ENCODE measurements at places on chromosomes 12 and 14.

GRCh38 chr12:102061096-102061559 is 663 bp downstream of the WASHC3 start:
- DNase-seq = peak; percentile 68

DNA sequence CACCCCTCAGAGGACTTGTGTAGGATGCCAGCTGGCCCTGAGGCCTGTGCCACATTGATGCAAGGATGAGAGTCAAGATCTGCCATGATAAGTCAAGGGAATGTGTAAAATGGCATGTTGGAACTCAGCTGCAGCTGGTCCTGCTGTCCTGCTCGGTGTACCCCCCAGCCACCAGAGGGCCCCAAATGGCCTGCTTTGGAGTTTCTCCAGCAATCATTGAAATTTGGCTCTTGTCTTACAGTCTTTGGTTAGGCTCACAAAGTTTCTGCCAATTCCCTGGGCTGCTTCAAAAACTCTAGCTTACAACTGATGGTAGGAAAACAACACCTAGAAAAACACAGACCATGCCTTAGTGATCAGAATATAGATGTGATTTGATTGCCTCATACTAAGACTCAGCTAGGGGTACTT is 76.8 kb downstream of the HSD17B6 start:
- peak; percentile 66 for DNase-seq

- DNase-seq = no peak
These were observed 473.1 kb downstream of the ATP23 start for GRCh38 chr12:58414398-58414871.

- DNase-seq = no peak
These were observed 8.1 kb downstream of the DNAI7 start for GRCh38 chr12:25186788-25187402.

DNA sequence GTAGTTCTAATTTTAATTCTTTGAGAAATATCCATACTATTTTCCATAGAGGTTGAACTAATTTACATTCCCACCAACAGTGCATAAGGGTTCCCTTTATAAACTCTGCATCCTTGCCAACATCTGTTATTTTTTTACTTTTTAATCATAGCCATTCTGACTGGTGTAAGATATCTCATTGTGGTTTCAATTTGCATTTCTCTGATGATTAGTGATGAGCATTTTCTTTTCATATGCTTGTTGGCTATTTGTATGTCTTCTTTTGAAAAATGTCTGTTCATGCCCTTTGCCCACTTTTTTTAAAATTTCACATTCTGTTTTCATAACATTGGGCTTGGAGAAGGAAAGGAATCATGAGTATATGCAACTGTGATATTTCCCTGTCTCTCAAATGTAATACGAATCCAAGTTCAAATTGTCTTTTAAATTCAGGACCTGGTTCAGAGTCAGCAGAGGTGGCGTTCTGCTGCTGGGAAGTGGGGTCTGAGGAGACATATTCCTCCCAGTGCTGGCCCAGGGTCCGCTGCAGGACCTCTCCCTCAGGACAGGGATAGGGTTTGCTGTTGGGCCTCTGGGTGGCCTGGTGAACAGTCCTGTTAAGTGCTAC is 81.2 kb upstream of the ETV6 start:
- no peak for DNase-seq

GRCh38 chr12:15662303-15662980 is 126.7 kb downstream of the EPS8 start:
- DNase-seq = peak; percentile 75

GRCh38 chr14:29529418-29529817 is 398.2 kb downstream of the PRKD1 start:
- DNase-seq = peak; percentile 63

DNA sequence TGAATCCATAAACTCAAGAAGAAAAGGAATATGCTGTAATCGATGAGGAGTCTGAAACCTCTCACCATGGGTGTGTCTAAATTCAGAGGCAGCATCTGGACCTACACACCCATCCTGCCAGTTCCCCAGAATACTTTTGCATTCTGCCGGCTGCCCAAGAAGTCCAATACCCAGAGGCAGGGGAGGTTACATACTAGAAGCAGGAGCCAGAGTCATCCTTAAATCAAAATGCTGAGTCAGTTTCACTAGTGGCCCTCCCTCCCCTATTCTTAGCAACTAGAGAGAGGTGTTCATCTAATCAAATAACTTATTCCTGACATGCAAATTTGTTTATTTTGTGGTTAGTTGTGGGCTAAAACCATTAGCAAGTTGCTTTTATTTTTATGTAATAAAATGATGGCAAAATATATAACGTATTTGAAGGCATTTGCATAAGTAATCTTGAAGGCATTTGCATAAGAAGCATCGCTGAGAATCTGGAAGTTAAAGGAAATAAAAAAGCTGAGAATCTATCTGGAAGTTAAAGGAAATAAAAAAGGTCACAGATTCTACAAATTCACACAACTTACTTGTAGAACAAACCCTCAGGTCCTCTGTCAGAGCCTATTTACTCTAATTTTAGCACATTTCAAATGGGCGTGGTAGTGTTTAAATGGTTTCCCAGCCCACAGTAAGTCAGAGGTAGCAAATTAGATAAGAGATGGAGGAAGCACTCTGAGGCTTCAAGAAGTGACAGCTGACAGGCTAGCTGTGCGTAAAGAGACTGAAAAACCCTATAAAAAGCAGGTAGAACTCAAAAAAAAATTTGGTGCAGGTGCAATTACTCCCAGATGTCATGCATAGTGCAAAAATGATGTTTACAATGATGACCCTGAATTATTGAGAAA is 7.8 kb downstream of the BHLHE41 start:
- no peak for DNase-seq

- peak; percentile 74 for DNase-seq
These were observed 5.5 kb downstream of the NKX2-1 start for GRCh38 chr14:36514278-36515104.

Data from DMS53 (cell line).